ENCODE measurements at places on chromosomes 2 and 18. TPM values are rescaled to one million over a fixed set of nuclear protein-coding genes. Genes with fewer than 3 reads are reported as not detected.
A peak's percentile ranks its signal among the peaks of the same experiment; 100 is the strongest.

DNA sequence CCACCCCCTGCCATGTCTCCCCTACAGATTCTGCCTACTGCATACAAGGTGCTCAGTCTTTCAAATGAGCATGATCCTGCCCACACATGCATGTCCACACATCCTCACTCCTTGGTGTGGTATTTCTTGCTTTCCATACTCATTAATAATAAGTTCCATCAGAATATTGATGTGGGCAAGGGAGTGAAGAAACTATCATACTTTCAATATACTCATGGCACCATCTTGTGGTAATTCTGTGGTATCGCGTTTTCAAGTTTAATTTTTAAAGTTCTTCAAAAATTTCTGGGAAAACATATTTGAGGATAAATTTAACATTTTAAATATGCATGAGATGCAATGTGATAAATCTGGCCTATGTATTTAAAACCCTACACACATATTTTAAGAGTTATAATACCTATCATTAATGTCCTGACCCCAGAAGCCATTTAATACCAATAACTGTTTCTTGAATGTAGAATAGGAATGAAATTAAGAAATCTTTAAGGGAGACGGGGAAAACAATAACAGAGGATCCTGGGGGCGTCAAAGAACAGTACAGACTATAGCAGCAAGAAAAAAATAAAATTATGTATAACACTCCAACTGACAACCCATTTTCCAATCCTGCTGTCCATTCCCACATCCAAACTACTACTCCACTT is 110.1 kb downstream of the ZNF385B start:
- peak; percentile 31 for DNase-seq
- no peak overlapping the region for H3K27ac ChIP-seq
- no peaks in the 10 kb centered on the region for H3K4me1 ChIP-seq
- no peak overlapping the region for H3K4me3 ChIP-seq

DNA sequence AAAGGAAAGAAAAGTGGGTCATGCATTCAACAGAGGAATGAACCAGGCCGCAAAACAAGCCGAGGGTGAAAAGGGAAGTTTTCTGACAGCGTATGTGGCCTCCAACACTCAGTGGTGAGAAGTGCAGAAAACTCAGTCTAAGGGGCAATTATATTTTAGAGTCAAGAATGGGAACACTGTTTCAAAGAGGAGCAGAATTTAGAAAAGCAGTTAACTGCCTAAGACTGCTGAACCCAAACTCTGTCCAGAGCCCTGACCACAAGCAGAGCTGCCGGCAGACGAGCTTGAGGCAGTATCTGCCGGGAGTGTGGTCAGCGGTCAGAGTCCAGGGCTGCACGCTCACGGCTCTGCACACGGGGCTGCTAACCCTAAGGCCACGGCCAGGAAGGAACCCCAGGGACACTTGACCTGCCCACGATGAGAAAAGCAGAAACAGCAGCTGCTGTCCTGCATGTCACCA is 347.0 kb upstream of the ID2 start:
- no peak overlapping the region for H3K4me3 ChIP-seq
- DNase-seq: no peak
- no peak overlapping the region for H3K27ac ChIP-seq
- no peaks in the 10 kb centered on the region for H3K27me3 ChIP-seq

DNA sequence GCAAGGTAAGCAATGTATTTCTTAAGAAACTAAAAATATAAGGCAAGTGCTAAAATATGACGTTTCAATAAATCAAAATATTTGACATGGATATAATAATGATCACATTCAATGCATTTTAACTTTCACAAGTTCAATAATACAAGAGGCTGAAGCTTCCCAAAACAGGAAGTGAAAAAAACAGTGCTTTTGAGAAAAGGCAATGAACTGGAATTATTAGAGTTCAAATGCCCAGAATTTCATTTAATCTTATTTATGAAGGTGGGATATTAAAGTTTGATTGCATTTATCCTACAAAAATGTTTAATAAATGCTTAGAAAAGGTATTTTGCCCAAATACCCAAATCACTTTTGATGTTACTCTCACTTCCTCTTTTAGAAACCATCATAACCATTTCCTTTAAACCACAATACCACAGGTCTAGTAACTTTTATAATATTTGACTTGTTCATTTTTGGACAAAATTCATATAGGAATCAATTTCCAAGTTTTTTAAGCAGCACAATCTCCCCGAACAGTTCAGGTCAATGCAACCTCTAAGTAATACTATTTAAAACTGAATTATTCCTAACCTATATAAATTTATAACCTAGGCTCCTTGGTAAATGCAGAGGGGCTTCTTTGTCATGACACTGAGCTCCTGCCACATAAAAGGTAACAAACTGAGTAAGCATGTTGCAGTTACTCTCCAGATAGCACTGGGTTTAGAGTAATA is 2.1 kb downstream of the NCKAP1 start:
- H3K36me3 ChIP-seq: no peaks in the 10 kb centered on the region
- DNase-seq: peak; percentile 70
- H3K4me1 ChIP-seq: peaks cover 22% of the 10 kb centered on the region
- peaks cover 70% of the 10 kb centered on the region for H3K27me3 ChIP-seq
- no peak overlapping the region for H3K4me3 ChIP-seq
- no peak overlapping the region for H3K27ac ChIP-seq

- DNase-seq: peak; percentile 74
- no peaks in the 10 kb centered on the region for H3K27me3 ChIP-seq
- H3K4me1 ChIP-seq: peaks cover 82% of the 10 kb centered on the region
- H3K4me3 ChIP-seq: no peak overlapping the region
Observed at GRCh38 chr2:68423966-68424650, 43.0 kb downstream of the FBXO48 start.

DNA sequence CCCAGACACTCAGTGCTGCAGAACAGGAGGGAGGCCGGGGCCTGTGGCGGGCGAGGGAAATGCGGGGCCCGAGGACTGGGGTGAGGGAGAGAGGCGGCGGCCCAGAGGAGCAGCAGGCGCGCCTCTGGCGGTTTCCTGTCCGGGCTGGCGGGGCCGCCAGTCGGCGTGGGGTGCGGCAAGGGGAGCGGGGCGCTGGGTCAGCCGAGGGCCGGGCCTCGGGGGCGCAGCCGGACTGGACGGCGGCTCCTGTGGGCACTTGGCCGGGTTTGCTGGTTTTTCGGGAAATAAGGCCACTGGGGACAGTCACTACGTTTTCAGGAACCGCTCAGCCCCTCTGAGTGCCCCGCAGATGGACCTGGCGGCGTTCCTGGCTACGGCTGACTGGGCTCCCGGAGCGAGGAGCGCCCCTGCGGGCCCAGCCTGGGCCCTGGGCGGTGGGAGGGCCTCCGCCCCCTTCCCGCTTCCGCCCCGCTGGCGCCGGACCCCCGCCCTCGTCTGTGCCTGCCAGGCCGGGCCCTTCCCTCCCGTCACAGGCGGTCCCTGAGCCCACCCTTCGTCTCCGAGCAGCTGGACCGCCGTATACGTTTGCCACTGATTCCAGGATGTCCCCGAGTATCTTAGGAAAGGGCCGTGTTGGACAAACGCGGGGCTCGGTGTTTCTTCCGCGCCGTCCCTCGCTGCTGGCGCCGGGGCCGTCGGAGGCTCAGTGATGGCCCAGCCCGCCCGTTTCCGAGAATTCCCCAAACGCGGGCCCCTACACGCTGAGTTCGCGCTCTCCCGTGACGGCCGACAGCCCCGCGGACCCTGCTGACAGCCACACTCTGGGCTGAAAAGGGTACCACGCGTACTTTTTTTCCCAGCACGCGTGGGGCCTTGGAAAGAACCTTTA is 84.6 kb downstream of the FAM210A start:
- no peaks in the 10 kb centered on the region for H3K4me1 ChIP-seq
- no peak for DNase-seq
- H3K27me3 ChIP-seq: no peaks in the 10 kb centered on the region
- H3K36me3 ChIP-seq: no peaks in the 10 kb centered on the region
- H3K27ac ChIP-seq: no peak overlapping the region

DNA sequence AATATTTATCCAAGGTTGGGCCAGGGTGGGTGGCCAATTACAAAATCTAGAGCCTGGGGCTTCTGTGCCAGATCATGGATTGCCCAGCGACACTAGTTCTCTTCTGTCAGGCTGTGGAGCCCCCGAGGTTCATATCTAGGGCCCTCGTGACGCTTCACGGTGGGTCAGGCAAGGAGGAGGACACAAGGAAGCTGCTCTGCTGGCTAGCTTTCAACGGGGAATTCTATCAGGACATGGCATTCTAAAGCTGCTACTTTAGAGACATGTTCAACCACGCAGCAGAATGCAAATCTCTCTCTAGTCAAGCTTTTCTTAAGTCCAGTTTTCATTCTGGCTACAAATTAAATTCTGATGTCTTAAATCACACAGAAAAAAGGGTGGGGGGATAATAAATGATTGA is 180.2 kb downstream of the THADA start:
- no peaks in the 10 kb centered on the region for H3K27me3 ChIP-seq
- no peaks in the 10 kb centered on the region for H3K4me1 ChIP-seq
- no peak overlapping the region for H3K4me3 ChIP-seq
- H3K36me3 ChIP-seq: peaks cover 13% of the 10 kb centered on the region
- no peak overlapping the region for H3K27ac ChIP-seq

DNA sequence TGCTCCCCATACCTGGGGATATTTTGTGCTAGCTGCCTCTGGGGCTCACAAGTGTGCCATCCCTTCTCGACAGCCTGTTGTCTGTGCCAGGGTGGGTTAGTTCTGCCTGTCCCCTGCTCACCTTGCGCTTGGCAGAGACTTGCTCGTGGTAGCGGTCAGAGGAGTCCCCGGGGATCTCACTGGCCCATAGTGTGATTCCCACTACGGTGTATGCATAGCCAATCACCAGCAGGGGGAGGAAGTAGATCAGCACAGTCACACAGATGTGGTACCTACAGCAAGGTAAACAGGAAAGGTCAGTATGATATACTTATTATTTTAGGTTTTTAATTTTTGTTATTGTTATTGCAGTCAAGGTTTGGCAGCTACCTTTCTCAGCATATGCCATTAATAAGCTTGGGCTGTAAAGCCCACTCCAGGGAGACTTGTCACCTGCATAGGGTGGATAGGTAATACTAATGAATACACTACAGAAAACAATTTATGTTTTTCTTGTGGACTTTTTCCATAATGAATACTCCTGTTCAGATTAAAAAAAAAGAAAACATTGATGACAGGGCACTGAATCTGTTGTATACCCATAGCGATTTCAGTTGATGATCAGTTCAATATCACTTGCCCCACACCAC is 95.2 kb downstream of the POLE4 start:
- no peaks in the 10 kb centered on the region for H3K27me3 ChIP-seq
- H3K4me3 ChIP-seq: no peak overlapping the region
- DNase-seq: peak; percentile 27
- no peaks in the 10 kb centered on the region for H3K36me3 ChIP-seq

Gene TRIM43
- total RNA-seq: not detected

Gene C1QL2
- total RNA-seq: not detected

Gene UGT1A7
- total RNA-seq: not detected

Gene STARD6
- total RNA-seq: not detected

All from B cell (primary cell).